ENCODE measurements at places on chromosomes 4 and X.

DNA sequence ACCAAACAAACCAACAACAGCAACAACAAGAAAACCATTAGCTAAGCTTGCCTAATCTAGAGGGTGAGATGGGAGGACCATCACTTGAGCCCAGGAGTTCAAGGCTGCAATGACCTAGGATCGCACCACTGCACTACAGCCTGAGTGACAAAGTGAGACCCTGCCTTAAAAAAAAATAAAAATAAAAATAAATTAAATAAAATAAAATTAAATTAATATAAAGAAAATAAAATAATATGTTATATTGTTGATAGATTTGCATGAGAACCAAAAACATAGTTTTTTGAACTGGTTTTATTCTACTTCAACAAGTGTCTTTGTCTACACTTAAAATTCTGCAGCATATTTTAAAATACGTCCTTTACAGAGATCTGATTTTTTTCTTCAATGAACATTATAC is 2683.1 kb downstream of the ARAP2 start:
- DNase-seq, result no peak

DNA sequence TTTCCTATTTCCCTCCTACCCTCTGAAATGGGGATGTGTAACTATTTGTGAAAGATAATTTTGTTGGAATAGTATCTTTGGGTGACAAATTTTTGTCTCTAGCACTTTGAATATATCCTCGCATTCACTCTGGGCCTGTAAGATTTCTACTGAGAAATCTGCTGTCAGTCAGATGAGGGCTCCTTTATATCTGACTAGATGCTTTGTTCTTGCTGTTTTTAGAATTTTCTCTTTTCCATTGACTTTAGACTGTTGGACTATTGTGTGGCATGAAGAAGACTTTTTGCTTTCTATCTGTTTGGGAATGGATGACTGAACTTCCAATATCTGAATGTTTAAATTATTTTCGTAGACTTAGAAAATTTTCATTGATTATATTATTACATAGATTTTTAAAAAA is 54.2 kb upstream of the GRID2 start:
- no peak for DNase-seq

DNA sequence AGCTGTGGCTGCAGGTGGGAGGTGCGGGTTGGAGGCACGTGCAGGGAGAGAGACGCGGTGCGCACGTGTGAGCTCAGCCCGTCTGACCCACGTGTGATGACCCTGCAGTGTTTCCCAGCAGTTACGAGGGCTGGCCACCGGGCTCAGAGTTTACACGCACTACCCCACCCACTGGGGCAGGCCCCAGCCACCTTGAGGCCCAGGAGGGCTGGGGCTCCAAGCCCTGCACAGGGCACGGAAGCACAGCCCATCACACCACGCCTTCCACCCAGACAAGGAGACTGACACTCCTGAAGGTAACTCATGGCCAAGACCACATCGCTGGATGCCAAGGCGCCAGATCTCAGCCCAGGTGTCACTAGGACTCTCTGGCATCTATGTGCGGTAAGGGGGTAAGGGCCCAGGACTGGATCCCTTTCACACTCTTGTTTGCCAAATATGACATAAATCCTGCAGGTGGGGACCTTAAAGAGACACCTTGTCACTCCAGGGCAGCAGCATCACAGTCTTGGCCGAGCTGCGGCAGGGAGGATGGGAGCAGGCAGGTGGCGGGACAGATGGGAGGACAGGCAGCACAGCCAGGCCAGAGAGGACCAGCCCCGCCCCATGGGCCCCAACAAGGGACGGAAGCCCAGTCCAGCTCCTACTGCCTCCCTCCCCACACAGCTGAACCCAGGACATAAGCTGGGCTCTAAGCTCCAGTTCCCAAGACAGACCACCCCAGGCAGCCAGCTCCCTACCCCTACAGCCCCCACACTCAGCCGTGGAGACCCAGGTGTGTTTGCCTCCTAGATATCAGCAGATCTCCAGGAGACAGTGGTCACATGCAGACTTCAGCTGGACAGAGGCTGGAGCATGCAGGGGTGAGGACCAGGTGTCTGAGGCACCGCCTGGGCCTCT is 56.8 kb downstream of the ZFYVE28 start:
- no peak for DNase-seq

- DNase-seq, result no peak
These were observed 97.3 kb upstream of the DDX3X start for GRCh38 chrX:41236629-41237028.

DNA sequence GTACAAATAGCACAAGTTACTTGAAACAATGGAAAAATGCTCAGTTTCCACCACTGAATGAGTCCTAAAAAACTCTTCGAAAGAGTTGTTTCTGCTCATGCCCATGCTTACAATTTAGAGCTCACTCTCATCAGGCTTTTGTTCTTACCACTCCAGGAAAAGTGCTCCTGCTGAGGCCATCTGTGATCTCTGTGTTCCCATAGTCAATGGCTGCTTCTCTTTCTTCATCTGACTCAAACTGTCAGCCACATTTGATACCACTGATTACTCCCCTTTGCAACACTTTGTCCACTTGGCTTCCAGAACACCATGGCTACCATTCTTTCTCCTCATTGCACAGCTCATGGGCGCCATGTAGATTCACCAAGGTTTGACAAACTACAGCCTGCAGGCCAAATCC is 80.0 kb upstream of the SLC34A2 start:
- DNase-seq, result no peak

DNA sequence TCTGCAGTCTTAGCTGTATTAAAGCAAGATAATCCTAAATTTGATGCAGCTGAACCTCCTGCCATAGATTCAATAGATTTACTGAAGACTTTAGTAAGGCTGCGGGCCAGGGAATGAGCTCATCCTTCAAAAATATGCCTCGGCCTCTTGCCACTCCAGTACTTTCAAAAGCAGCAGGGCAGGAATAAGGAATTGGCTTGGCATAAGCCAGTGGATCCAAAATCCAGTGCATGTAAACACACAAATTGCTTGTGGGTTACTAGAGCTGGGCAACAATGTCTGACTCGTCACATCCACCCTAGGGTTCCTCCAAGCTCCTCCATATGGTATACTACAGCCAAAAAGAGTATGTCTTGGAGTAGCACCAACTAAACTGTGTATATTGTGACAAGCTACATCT is 165.0 kb downstream of the AMELX start:
- no peak for DNase-seq

GRCh38 chr4:75042601-75043208 is 109.8 kb downstream of the PARM1 start:
- no peak for DNase-seq

- no peak for DNase-seq
These were observed 479.6 kb downstream of the CCSER1 start for GRCh38 chr4:90606781-90607180.

- no peak for DNase-seq
These were observed 110.0 kb downstream of the SOWAHB start for GRCh38 chr4:76787898-76788297.

Measured in activated naive CD4-positive, alpha-beta T cell (primary cell).